ENCODE measurements at places on chromosomes 2 and 18.
A peak's percentile ranks its signal among the peaks of the same experiment; 100 is the strongest.

- no peak for DNase-seq
These were observed 112.4 kb downstream of the CYRIA start for GRCh38 chr2:16553226-16553625.

- DNase-seq = peak; percentile 44
These were observed 1.9 kb downstream of the CLK1 start for GRCh38 chr2:200862532-200863000.

DNA sequence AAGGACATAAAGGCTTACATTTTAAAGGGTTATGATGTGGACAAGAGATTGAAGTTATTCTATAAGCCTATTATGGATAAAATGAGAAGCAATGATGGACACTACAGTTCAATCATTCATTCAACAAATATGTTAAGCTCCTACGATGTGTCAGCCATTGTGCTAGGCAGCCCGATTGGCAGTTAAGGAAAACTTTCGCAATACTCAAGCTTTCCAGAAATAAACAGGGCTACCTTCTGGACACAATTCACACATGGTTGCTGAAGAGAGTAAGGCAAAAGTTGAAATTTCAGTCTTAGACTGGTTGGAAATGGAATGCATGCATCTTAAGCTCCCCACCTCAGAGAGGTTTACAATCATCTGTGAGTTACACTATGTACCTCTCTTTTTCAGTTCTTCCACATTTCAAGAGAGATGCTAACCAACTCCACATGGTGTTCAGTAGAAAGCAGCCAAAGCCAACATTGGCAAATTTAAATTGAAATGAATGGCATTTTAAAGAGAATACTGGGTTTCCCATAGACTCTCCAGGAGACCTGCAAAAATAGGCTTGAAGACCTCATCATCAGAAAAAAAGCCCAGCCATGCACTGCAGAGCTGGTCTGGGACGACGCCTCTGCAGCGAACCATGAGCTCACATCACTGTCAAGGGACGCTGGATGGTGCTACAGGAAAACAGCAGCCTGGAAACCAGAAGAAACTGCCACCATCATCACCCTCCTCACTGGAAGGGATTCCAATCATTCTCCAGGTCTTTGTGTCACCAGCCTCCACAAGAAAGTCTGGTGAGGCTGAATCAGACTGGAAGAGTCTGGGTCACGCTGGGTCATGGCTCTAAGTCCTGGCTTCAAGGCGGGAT lies 276.3 kb downstream of the AFF3 start:
- DNase-seq = peak; percentile 84

DNA sequence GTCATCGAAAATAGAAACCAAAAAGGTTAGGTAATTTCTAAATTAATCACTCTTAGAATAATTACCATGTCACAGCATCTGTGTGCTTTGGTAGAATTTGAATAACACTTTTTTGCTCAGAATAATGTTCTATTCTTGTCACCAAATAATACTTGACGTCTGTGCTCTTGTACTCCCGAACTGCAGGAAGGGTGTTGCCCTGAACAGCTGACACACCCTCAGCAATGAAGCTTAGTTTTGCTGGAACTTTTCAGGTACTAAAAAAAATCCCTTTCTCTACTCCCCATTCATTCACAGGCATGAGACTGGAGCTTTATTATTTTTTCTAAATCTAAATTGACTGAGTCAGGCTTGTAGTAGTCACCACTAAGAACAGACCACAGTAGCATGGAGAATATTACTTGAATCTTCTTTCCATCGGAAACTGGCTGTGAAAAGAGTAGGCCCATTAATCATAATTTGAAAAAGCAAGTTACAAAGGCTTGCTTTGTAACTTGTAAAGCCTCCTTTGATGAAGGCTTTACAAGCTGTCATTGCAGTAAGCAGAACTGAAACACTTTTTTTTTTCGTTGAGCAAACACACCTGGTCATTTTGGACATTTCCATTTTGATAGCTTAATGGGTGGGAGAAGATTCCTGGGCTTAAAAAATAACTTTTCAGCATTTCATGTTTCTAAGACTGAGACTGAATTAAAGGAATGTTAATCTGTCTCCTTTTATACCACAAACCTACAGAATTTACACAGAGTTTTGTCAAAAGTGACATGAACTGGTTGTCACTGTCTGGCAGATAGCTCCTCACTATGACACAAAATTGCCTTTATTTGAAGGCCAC lies 70.3 kb upstream of the PELI1 start:
- DNase-seq = no peak

DNA sequence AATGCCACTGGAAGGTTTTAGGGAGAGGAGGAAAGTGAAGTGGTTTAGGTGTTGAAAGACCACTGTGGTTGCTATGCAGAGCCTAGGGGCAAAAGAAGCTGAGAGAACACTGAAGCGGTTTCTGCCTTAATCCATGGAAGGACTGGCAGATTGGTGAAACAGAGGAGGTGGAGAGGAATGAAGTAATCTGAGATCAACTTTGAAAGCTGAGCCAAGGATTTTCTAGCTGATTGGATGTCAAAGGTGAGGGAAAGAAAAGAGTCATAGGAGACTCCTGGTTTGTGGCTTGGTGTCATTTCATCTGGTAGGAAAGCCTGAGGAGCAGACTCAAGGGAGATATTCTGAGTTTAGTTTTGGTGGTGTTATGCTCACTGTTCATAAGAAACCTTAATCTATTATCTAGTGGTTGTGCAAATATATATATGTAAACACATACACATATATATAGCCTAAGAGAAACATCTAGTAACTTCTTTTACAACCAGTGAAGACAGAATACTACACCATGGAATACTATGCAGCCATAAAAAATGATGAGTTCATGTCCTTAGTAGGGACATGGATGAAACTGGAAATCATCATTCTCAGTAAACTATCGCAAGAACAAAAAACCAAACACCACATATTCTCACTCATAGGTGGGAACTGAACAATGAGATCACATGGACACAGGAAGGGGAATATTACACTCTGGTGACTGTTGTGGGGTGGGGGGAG lies 134.1 kb upstream of the CREB1 start:
- no peak for DNase-seq

- no peak for DNase-seq
These were observed 8.6 kb downstream of the RBMS1 start for GRCh38 chr2:160484859-160485520.

DNA sequence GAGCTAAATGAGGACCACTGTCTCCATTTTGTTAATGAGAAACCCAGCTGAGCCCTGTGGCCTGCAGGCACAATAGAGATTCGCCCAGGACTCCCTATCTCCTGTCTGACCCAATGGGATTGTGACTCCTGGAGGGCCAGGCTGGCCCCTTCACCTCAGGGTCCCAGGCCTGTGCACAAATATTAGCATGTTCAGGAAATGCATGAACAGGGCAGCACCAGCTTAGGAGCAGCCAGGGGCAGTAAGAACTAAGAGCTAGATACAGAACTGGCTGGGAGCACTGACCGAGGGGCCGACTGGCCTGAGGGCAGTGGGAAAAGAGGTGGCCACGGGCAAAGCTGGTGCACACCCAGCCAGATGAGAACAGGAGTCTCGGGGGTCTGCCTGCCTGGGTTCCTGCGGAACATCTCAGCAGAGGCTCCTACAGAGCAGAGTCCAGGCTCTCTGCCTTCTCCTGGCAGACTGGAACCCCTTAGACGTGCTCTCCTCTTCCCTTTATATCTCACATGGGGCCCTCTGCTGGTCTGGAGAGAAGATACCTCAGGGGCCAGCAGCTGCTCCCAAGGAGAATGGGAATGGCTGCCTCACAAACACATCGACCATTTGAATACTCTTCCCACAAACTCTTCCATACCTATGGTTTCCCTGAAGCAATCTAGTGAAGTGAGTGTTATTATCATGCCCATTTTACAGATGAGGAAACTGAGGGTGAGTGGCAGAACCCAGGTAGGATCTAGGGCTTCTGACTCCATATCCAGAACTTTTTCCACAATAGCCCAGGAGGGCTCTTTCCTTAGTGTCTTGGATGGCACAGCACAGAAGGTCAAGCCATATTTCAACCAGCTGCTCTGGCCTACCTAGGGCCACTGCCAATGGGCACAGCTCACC lies 77.6 kb upstream of the OTOF start:
- DNase-seq = no peak

DNA sequence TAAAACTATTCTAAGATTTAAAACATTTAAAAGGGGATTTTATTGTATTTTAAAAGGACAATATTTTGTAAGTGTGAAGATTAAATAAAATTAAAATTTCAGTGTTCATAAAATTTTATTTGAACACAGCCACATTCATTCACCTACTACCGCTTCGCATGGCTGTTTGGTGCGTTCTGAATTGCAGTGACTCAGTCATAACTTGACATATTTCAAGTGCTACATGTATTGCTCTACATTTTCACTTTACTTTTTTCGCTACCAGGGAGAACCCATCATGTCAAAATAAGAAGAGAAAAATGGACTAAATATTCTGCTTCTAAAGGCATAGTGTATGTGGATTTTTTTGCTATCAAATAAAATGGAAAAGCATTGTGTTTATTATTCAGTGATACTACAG lies 8.7 kb downstream of the PTH2R start:
- DNase-seq = no peak

- no peak for DNase-seq
These were observed 16.4 kb downstream of the KLF11 start for GRCh38 chr2:10059552-10060335.

GRCh38 chr2:128416109-128416785 lies 97.6 kb upstream of the HS6ST1 start:
- DNase-seq = no peak

GRCh38 chr2:85605406-85606115 lies 3.1 kb upstream of the TMEM150A start:
- no peak for DNase-seq

DNA sequence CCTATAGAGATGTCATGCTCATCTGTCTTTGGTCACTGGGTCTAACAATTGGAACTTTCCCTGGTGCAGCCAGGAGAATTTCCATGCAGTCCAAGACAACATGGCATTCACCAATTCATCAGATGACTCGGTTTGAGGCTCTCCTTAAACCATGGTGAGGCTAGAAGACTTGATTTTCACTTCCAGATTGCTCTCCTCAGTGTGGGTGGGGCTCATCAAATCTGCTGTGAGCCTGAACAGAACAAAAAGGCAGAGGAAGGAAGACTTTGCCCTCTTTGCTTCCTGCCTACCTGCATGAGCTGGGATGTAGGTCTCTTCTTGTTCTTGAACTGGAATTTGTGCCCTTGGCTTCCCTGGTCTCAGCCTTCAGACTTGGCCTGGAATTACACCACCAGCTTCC lies 203.4 kb upstream of the TRIB2 start:
- DNase-seq = no peak

- DNase-seq = no peak
These were observed 111.3 kb downstream of the ESCO1 start for GRCh38 chr18:21489119-21489750.

- DNase-seq = no peak
These were observed 66.3 kb upstream of the XPO1 start for GRCh38 chr2:61604433-61604832.

DNA sequence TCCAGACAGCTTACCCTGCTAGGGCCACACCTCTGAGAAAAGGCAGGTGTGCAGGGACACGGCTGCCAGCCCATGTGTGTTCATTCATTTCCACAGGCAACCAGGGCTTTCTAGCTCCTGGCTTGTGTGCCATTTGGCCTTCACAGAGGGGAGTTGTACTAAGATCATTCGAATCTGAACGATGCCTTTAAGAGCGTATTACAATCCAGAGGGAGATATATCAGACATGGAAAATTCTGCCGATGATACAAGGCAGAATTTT lies 64.2 kb upstream of the OTOF start:
- no peak for DNase-seq

- DNase-seq = no peak
These were observed 4.9 kb upstream of the STK17B start for GRCh38 chr2:196176142-196176738.

DNA sequence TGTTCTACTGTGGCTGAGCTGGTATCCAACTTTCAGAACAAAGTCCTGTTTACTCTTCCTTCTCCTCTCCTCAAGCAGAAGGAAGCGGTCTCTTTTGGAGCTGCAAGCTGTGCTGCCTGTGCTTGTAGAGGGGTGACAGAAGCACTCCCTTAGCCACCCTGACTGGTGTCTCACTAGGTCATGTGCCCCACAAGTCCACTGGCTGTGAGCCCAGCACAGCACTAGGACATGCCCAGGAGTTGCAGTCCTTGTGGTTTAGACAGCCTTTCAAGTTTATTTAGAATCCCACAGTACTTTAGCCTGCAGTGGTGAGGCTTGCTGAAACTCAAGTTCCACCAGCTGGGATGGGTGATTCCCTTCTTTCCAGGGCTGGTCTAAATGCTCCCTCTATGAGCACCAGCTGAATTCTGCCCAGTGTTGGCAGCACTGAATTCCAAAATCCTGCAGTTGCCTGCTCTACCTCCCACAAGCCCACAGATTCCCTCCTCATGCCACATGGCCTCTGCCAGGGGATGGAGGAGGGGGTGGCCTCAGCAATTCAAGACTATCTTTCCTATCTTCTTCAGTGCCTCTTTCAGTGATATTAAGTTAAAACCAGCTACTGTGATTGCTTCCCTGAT lies 61.2 kb downstream of the CCDC85A start:
- no peak for DNase-seq

DNA sequence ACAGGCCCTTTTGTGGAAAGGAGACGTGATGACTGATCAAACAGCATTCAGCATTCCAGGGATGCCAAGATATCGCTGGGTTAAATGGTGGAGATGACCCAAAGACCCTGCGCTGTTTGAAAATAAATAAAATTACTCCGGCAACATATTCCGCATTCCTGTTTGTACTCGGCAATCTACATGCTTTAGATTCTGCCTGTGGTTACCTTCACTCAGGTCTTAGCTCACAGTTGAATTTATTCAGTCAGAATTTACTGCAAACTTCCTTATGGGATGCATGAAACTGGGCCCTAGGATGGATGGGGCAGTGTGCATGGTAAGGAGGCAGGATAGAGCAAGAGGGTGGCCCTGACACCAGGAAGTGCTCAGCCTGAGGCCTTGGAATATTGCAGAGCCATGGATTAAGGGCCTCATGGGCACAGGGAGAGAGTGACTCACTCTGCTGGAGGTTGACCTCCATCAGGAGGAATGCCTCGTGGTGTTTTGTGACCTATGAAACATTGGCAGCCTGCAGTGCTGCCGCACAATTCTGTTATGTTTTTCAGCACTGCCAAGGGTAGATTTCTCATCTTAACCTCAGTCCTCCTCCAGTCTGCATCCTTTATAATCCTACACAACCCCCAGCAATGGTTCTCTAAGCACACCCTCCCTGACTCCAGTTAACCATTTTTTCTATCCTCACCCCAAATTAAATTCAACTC lies 321.4 kb downstream of the IRS1 start:
- DNase-seq = peak; percentile 71

DNA sequence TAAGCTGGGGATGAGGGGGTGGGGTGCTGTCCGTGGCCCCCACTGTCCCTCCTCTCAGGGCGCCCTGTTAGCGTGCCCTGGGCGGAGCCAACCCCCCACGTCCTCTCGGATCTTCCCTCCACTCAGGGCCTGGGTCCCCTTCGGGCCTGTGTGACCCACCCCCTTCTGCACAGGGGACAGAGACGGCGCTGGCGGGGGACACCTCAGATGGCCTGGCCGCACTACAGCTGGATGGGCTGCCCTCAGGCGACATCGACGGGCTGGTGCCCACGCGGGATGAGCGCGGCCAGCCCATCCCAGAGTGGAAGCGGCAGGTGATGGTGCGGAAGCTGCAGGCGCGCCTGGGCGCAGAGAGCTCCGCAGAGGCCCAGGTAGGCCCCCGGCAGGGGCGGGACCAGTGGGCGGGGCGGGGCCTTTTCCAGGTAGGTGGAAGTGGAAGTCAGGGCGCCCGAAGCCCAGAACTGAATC lies 9.9 kb upstream of the KLHL30 start:
- DNase-seq = no peak

- DNase-seq = no peak
These were observed 251.9 kb upstream of the CHAC2 start for GRCh38 chr2:53515435-53516332.
